ENCODE measurements at places on chromosomes 7 and 10.

DNA sequence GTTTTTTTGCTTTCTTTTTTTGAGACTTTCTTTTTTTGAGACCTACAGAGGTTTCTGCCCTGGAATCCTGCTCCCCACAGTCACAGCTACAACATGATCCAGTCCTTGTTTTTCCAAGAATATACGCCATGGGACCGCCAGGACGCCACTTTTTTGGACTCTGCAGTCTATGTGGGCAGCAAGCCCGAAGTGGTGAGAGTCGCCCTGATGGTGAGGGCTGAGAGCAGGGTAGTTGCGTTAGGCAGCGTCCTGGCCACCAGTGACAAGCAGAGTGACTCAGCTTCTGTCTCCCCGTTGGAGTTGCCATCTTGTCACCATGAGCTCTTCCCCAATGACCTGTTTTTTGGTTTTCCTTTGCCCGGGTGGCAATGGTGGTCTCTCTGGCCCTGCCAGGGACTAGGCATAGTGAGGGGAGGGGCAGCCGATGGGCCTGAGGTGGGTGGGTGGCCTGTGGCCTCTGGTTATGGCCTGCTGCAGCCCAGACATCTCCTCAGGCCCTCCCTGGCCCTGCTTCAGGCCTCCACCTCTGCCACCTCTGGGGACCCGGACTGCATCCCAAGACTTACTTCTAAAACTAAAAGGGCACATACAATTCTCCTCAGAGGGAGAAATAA, 88.0 kb upstream of the MALRD1 start:
- no peak for DNase-seq

- DNase-seq, result no peak
These were observed 162.9 kb upstream of the TCERG1L start for GRCh38 chr10:131474416-131474815.

GRCh38 chr10:123797813-123798212, 93.8 kb downstream of the CPXM2 start:
- DNase-seq, result no peak

DNA sequence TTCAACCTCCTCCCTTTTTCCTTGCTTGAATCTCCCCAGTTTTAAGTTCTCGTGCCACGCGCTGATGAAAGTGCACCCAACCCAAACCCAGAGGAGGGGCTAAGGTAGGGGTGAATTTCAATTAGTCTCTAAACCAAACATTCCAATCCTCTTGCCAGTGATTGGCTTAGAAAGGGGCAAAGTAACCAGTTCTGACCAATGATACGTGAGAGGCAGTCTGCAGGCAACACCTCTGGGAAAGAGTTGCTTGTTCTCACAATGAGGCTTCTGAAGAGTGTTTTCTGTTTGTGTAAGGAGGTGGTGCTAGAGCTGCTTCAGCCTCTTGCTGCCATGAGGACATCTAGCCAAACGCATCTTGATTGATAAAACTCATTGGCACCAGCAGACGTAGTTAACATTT, 21.8 kb downstream of the SLC35G1 start:
- DNase-seq, result no peak

All from hepatocyte (in vitro differentiated cells).